Activated naive CD4-positive, alpha-beta T cell treated with anti-CD3 and anti-CD28 coated beads, Interleukin-2, amount 50 U/mL, for 72 hours (primary cell): ENCODE measurements at places on chromosomes 16 and 17.

- peak; percentile 91 for DNase-seq
Measured at GRCh38 chr17:2416010-2416734, 15.3 kb upstream of the MNT start.

GRCh38 chr16:12010388-12011251, 34.1 kb downstream of the SNX29 start:
- no peak for DNase-seq

GRCh38 chr16:11167581-11167980, 88.4 kb downstream of the SOCS1 start:
- no peak for DNase-seq

DNA sequence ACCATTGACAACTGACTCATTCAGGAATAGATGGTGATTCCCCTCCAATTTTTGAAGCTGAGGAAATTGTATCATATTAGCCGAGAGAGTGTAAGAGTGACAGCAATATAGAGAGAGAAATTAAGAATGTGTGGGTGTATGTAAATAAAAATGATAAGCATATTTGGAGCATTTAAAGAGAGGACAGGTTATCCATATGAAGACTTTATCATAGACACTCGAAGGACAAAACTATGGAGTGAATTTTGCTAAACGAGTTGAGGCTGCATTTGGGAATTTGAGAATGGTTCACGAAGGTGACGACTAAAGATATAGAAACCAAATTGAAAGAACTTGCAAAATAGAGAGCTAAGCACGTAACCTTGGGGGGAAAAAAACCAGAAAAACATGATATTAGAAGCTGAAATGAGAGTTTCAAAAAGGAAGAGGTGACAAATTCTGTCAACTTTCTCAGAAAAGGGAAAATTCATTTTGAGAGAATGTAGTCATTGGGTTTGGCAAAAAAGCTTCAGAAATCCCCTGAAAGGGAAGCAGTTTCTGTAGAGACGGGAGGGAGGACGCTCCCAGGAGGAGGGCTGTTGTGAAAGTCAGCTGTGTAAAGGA, 129.7 kb downstream of the KCNJ2 start:
- DNase-seq: no peak

DNA sequence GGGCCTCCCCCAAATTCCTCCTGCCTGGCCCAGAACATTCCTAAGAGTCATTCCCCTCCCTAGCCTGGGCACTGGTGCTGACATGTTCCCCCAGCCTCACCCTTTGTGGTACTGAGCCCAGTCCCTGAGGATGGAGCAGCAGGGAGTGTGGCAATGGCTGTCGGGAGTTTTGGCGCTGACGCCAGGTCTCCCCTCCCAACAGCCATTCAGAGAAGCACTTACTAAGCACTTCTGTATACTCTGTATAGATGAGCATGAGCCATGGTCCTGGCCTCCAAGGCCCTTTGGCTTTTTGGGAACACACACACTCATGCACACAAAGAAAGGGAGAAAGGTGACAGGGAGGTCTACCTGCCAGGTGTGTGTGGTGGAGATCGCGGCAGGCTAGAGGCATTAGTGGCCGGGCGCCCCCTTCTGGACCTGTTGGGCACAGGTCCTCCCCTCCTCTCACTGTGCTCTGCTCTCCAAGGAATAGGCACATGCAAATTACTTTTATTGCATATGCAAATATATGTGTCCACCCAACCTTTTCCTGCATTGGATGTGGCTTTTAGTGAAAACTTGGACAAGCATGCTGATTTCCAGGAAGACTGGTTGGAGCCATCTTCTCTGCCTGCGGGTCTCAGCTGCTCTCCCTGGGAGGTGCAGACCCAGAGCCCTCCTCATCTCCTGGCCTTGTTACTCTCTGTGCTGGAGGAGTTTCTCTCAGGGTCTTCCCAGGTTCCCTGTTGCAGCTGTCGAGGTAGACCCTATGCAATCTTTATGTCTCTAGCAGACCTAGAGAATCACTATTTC, 17.4 kb upstream of the C17orf107 start:
- DNase-seq: peak; percentile 68

- no peak for DNase-seq
Measured at GRCh38 chr17:60230358-60230757, 80.6 kb downstream of the CA4 start.

- DNase-seq: no peak
Measured at GRCh38 chr17:57699751-57700219, 45.3 kb downstream of the CCDC182 start.

DNA sequence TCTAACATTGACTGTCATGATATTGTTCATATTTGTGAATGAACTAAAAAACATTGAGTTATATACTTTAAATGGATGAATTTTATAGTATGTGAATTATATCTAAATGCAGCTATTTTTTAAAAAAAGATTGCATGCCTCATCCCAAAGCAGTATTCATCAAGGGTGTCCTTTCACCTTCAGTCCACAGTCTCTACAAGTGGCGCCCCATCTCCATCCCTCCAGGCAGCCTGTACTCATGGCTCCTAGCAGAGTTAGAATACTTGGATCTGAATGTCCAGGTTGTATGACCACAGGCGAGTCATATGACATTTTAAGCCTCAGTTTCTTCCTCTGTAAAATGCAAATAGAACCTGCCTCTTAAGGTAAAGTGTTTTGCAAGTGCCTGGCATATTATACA, 69.8 kb downstream of the TMEM100 start:
- no peak for DNase-seq

DNA sequence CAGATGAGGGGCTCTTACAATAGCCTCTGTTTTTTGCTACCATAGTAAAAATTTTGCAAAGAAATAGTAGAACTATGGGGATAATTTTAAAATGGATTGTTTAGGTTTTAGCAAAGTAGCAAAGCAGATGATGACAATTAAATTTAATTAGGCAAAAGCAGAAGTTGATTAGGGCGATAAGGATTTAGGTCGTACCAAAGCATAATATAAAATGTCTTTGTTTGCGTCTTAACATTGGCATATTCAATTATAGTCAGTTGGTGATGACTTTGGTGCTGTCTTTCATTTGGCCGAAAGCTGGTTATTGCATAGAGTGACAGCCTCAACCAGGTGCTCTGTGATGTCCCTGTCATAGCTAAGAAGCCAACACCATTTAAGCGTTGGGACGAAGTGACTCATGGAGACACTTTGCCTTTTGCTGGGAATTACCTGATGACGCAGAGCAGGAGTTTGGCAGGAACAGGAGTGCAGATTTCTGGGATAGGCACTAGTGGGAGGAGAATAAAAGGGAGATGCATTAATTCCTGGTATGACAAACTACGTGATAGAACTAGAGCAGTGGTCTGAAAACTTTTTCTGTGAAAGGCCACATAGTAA, 38.3 kb downstream of the MAP2K6 start:
- DNase-seq: no peak

DNA sequence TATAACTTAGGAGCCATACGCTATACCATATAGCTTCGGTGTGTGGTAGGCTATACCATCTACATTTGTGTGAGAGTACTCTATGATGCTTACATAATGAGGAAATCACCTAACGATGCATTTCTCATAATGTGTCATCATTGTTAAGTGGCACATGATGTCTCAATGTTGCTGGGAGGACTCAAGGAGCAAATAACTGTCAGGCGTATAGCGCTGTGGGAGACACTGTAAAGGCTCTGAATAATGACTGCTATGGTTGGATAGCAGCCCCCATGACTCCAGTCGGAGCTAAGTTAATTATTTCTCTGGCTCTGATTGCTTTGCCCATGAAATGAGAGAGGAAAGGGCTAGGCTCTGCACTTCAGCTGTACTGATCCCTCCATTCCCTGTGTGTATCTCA, 197.2 kb downstream of the RGS9 start:
- no peak for DNase-seq

GRCh38 chr17:50261051-50261915, 13.0 kb upstream of the TMEM92 start:
- no peak for DNase-seq

DNA sequence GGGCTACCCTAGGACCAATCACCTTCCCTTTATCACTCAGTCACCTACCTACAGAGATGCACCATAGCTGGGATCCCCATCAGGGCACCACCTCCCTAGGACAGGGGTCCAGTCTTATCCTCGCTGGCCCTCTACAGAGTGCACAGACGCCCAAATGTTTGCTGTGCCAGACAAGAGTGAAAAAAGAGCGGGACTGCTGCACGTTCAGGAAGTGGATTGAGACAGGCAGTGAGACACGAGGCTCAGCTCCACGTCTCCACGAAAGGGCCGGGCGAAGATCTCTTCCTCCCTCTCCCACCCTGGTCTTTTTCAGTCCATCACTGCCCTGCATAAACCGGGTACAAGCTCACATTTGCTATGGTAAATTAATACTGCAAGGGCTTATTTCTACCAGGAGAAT, 95.5 kb downstream of the ZFHX3 start:
- DNase-seq: no peak

DNA sequence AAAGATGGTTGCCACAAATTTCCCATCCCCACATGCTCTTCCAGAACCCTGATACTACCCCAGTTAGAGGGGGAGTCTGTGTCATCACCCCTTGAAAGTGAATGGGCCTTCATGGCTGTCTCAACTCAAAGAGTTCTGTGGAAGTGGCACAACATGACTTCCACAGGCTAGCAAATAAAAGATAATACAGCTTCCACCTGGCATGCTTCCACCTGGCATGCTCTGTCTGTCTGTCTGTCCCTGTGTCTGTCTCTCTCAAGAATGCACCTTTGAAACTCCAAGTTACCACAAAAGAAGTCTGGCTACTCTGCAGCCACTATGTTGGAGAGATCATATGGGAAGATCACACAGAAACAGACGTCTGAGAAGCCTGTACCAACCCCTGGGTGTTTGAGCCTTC, 35.0 kb downstream of the CFDP1 start:
- no peak for DNase-seq

DNA sequence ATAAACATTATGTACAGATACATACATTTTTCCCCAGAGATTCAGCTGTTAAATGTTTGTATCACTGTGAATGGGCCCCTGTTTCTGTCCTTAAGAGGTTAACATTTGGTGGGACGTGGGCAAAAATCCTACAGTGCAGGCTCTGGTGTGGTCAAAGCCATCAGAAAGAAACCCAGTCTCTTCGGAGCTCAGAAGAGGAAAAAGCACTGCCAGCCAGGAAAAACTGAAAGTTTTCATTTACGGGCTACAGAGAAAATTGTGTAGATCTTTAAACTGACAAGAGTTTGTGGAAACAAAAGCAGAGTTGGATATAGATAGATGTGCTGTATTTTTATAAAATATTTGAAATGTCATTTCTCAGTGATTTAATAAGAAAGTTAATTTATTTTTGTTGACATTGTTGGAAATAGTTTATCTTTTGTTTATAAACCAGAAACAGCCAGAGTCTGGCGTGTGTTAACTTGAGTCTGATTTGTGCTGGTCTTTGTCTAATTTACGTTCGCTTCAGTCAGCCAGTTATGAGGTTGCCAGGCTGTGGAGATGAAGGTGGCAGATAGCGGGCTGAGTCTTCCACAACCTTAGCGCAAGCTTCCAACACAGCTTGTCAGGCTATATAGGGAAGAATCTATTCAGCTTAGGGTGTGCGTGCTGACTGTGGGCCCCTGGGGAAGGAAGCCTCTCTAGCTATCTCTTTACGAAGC, 9.5 kb upstream of the TEKT3 start:
- no peak for DNase-seq

- DNase-seq: no peak
Measured at GRCh38 chr17:83152227-83152744, 72.9 kb downstream of the METRNL start.

DNA sequence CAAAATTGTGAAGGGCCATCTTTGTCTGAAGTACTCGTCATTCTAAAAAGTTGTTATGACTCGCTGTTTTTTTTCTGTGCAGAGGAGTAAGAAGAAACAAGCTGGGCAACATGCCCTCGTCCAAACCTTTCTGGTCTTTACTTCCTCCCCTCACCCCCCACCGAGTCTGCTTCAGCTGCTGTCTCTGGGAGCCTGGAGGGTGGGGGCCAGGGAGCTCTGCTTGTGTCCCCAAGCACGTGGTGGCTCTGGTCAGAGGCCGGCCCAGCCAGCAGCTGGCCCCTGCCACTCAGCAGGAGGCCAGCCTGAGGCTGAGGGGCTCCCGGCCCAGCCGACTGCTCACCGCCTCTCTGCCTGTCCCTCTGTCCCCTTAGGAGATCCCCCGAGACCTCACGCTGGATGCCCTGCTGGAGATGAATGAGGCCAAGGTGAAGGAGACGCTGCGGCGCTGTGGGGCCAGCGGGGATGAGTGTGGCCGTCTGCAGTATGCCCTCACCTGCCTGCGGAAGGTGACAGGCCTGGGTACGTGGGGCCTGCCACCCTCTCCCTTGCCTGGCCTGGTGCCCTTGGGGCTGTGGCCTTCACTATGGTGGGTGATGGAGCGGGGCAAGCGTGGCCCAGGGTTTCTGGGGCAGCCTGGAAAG, 53.7 kb upstream of the LGALS9 start:
- no peak for DNase-seq

DNA sequence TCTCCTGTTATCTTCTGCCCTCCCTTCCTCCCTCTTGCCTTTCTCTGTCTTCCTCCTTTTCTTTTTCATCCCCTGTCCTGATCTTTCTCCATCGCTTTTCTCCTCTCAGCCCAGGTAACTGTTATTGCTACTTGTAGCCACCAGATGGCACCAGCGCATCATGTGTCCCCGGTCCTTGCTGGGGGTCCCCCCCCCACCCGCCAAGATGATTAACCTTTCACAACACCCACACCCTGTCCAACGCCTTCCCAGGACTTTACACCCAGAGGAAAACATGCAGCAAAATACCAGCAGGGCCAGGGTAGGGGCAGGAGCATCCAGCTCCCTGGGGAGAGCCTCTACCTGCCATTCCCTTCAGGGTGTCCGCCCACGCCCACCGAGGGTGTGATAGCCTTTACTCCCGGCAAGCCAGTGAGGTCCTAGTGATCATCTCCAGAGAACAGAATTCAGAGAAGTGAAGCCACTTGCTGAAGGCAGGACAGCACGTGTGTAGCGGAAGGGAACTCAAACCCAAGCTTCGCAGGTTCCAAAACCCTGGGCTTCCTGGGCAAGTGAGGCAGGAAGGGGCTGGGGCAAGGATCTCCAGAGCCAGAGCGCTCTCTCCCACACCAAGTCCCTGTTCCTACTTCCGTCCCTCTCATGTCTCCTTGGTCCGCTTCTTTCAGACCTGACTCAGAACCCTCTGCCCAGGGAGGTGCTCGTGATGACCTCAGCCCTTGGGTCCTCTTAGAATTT, 13.4 kb upstream of the TAC4 start:
- DNase-seq: no peak

DNA sequence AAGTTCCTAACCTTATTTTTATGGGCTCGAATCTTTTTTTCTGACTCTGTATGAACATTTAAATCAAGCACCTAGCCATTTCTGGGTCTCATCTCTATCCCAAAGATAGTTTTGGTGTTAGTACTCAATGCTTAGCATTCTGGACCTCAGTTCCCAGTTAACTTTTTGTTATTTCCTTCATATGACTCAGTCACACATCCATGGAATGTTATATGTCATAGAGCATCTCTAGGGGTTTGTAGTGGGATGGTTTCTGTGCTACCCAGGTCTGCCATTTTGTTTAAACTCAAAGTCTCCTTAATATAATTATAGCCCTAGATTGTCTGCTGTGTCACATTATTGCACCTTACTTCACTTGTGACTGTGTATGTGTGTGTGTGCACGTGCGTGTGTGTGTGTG, 90.1 kb downstream of the EFCAB13 start:
- no peak for DNase-seq

- no peak for DNase-seq
Measured at GRCh38 chr17:45791041-45791582, 7.0 kb downstream of the CRHR1 start.
